ENCODE measurements at places on chromosomes 2 and 18.
A peak's percentile ranks its signal among the peaks of the same experiment; 100 is the strongest.

- no peak for DNase-seq
Measured at GRCh38 chr2:98656800-98657199, 48.4 kb downstream of the UNC50 start.

GRCh38 chr18:48842259-48843061, 108.3 kb downstream of the SMAD7 start:
- peak; percentile 79 for DNase-seq

DNA sequence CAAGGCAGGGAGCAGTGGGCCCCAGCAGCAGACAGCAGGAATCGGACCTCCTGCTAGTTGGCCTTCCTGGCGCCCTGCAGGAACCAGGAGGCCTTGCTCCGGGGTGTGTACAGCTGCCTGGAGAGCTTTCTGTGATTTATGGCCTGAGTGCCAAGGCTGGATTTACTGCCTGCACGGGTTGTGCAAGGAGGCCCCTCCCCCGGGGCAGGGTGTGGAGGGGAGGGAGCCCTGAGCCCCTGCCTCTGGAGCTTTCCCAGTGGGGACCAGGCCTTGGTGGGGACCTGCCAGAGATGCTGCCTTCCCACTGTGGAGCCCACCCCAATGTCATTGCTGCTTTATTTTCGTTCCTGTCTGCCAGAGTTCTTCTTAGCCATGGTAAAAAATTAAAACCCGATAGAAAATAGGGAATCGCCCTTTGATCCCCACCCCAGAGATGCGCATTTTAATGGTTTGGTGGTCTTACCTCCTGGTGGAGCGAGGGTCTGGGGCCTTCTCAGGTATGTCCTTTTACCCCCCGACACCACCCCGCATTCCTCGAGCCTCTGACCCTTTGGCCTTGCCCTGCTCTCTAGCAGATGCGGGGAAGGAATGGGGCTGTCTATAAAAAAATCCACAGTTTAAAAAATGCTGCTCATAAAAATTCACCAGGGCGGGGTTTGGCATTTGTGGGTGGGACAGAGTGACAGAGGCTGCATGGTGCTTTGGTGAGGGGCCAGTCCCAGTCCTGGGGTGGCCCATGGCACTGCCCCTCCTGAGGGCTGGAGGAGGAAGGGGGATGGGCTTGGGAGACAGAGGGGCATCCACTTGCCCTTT, 6.9 kb upstream of the RALB start:
- DNase-seq: no peak

DNA sequence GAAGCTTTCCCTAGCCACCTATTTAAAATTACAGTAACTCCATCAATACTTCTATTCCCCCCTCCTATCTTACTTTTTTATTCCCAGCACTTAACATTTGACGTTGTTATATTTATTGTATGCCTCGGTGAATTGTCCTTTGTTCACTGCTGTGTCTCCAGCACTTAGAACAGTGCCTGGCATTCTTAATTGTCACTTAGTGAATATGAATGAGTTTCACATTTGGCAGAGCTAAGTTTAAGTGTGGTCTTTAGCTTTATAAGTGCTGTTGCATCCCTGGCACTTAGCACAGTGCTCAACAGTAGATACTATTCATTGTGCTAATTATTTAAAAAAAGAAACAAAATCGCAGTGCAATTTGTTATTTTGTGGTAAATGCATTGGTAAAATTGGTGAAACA, 1.7 kb downstream of the RMP24 start:
- DNase-seq: no peak

GRCh38 chr2:96336873-96337272, 1.3 kb downstream of the NCAPH start:
- DNase-seq: no peak

- DNase-seq: no peak
Measured at GRCh38 chr2:150989969-150990368, 271.7 kb downstream of the RBM43 start.

DNA sequence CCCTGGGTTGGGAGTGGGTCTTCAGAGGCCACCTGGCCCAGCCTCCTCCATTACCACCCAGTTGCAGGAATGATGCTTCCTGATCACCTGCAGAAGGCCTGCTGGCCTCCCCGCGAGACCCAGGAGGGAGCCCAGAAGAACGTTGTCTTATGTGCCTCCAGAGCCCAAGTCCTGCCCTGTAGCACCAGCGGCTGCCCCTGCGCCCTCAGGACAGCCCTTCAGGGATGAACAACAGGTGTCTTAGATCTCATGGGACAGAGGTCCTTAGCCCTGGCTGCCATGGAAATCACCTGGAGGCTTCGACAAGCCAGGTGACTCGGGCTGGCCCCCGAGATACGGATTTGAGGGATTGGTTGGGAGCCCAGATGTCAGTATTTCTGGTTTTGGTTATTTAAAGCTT, 278.8 kb downstream of the CELF4 start:
- no peak for DNase-seq

DNA sequence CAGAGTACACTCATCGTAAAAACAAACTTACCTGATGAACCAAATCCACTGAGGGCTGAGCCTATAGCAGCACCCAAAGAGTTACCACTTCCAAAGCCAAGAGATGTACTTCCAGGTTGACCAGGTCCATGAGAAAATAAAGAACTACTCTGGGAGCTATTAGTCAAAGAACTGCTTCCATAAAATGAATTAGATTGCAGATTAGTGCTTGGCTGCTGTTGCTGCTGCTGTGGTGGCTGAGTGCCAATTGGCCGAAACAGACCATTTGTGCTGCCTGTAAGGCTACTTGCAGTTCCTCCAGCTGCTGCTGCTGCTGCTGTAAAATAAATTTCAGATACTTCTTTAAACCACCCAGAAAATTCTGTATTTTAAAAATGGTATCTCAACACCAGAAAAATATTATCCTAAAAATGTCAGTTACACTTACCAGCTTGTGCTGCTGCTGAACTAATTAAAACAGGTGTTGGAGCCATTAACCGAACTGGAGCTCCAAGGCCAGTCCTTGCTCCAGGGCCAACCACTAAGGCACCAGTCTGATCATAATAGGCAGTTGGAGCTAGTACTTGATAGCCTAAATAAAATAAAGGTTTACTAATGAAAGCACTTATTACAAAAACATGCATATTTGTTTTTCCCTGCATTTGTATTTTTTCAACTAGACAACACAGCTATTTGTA, 58.1 kb upstream of the SDC1 start:
- DNase-seq: no peak

DNA sequence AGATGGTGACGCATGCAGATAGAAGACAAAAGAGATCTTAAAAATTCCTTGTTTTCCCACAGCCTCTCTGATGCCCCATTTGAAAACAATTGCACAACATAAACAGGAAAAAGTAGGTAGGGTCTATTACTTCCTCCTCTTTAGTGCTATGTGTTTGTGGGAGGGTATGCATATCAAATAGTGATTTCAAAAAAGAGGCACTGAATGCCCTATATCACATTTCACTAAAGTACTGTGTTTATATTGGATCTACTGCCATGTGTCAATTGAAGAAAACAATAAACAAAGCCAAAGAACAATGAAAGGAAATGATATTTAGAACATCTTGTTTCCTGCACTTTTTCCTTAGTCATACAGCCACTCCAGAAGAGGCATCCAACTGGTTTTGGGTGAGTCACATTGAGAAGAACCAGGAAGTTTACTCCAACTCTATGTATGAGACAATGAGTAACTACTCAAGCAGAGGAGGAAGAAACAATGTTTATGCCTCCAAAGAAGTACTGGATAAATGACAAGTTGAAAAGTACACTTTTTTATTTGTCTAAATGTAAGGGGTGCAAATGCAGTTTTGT, 583.6 kb downstream of the FBXO15 start:
- no peak for DNase-seq

- no peak for DNase-seq
Measured at GRCh38 chr2:119428488-119429224, 3.0 kb upstream of the TMEM37 start.

GRCh38 chr2:85733121-85733960, 20.4 kb upstream of the ATOH8 start:
- no peak for DNase-seq

GRCh38 chr18:36326771-36327170, 29.3 kb downstream of the FHOD3 start:
- DNase-seq: no peak

- DNase-seq: no peak
Measured at GRCh38 chr2:168780669-168781071, 21.8 kb upstream of the NOSTRIN start.

DNA sequence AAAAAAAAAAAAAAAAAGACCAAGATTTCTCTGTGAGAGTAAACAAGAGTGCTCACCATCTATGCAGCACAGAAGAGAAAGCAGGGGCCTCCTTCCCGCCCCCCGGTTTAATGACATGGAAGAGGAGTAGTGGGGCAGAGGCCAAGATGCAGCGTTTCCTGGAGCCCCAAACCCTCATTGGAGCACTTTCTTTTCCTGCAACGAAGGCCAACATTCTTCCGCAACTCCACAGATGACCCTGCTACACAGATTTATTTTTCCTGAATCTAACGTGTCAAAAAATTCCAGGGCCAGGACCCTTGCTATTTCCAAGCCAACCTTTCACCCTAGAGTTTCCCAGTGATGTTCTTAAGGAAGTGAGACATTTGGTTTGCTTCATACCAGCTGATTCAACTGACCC, 189.6 kb downstream of the MIB1 start:
- DNase-seq: no peak

GRCh38 chr2:184597571-184597991, 748 bp upstream of the ZNF804A start:
- no peak for DNase-seq

DNA sequence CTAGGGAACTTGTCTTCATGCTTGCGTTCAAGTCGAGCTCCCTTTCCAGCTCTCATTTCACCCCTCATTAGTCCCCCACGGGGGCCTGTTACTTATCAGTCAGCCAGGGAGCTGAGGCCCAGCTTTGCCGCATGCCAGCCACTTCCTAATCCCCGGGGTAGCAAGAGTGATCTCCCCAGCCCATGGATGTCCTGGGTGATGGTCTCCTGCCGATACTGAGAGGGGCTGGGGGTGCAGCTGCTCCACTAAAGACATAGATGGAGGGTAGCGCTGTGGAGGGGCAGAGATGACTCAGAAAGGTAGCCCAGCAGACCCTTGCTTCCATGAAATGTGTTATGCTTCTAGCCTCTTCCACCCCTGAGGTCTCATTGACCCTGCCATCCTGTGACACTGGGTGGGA, 314.0 kb upstream of the EPAS1 start:
- no peak for DNase-seq

GRCh38 chr2:15189216-15189615, 371.9 kb downstream of the NBAS start:
- no peak for DNase-seq

DNA sequence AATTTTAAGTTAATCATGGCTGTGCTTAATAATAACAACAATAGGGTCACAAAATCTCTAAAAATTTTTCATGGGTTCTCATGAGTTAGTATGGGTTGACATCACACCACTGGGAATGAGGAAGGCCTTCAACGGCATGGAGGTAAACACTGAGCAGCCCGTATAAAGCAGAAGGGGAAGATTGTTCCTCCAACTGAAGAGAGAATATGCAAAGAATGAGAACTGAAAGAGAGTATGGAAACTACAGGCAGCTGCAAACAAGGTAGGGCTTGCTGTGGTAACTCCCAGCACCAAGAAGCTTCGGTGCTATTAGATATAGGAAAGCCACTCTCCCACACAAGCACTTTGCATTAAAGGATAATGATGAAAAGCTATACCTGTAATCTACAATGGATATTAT, 1242.3 kb upstream of the CELF4 start:
- DNase-seq: no peak

GRCh38 chr18:57741273-57741672, 61.8 kb downstream of the ATP8B1 start:
- no peak for DNase-seq

DNA sequence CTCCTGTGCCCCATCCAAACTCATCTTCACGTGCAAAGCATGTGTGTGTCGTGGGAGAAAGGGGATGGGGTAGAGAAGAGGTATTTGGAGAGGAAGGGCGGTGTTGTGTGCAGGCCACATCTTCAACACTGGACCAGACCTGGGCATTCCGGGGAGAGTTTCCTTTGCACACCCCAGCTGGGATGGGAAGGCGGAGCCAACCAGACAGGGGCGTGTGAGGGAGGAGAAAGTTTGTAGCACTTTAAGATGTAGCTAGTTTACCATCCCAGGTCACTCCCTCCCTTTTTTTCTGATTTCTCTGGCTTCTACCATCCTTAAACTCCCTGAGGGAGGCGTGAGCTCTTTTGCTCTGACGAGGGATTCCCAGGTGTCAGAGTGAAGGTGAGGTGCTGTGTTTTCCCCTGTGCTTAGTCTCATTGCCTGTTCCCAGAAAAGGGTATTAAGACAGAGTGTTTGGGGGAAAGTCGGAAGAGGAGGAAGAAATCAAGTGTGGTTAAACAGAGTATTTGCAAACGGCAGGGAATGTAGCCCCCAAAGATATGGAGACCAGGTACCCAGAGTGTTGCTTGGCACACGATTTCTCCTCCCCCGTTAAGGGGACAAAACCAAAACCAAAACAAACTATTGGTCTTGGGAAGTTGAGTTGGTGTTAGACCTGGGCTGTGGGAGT, 1.6 kb downstream of the SETBP1 start:
- peak; percentile 12 for DNase-seq

DNA sequence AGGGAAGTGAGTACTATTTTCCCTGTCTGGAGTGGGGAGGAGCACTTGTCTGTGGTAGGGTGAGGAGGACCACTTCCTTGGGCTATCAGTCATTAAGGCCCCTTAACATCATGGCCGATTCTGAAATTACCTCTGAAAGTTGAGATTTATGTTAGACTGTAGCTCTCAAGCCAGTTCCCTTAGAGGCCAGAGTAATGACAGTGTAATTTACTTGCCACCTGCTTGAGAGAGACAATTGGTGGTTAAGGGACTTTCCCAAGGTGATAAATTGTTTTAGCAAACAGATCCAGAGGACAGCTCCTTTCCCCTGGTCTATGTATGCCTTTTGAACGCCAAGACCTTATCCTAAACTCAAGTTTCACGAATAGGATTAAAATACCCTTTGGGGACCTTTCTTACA, 56.1 kb downstream of the NEDD4L start:
- DNase-seq: no peak

DNA sequence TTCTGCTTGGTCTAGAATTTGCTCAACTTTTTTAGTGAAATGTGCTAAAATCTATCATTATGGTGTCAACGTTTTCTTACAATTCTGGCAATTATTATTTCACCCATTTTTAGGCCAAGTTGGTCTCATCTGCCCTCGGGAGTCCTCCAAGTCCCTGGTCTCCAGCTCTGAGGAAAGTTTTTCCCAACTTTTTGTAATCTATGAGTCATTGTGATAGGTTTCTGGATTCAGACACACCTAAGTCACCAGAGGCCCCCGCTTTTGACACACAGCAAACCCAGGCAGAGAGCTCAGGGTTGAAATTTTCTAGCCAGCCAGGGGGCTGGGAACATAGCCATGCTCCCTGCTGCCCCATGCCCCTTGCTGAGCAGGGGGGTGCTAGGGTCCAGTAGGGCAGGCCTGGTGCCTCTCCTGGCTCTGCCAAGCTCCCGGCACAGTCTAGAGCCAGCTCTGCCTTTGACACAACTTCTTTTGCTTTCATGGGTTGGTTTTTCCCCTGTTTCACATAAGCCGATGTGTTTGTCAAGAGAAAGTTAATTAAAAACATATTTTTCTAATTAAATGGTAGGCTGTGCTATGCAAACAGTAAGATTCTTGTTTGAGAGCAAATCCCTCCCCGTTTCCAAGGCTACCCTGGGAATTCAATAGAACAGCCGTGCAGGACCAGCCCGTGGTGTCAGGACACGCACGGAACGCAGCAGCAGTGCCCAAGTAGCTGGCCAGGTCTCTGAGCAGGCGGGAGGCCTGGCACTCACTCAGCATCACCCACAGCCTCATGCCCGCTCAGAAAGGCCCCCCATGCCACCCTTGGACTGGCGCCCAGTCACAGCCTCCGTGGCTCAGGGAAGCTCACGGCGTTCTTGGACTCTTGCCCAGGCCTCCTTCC, 25.5 kb upstream of the SNED1 start:
- no peak for DNase-seq

- DNase-seq: no peak
Measured at GRCh38 chr18:49658823-49659404, 97.1 kb downstream of the LIPG start.

GRCh38 chr2:233039212-233039845, 6.9 kb downstream of the NEU2 start:
- no peak for DNase-seq
